ENCODE measurements at places on chromosomes 11 and 22.

DNA sequence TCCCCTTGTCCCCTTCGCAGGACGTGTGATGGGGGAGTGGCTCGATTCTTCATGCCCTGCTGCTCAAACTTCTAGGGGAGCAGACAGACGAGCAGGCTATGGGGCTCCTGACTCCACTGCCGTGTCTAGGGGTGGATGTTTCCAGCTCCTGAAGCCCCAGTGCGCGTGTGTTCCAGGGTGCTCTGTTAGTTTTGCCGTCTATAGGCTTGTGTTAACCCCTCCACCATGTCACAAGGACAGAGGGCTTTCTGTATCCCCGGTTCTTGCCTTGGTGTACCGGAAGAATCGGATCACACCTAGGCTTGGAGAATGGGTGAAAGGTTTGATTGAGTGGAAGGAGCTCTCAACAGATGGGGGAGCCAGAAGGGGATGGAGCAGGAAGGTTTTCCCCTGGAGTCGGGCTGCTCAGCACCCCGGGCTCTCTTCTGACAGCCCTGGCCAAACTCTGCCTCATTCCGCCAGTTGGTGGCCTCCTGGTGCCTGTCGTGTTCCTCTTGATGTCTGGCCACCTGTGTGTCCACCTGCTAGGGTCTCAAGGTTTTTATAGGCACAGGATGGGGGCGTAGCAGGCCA is 810.7 kb downstream of the BRD1 start:
- no peak for DNase-seq

GRCh38 chr11:48169717-48170116 is 46.9 kb upstream of the OR4B1 start:
- DNase-seq, result no peak

DNA sequence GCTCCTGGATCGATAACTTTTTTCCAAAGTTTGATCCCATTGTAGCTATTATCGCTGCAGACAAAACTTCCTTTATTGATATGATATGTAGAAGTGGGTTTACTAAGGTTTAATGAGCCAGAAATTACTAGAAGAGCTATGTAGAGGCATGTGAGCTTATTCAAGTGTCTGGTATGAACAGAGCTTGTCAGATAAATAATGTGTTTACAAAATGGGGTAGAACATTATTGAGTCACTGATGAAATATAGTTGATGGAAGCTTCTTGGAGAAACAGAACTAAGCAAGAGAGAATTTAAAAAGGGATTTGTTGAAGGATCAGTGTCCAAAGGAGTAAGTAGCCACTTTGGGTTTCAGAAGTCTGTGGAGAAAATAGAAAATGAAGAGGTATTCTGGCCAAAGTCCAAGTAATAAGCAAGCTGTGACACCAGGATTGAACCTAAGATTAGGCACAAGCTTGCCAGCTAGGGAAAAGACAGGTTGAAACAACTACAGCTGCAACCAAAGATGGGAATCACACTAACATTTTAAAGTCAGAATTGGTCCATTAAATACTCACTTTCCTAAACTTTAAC is 104.3 kb downstream of the MAML2 start:
- no peak for DNase-seq

GRCh38 chr11:112533682-112534081 is 273.0 kb upstream of the PLET1 start:
- no peak for DNase-seq

GRCh38 chr22:19669570-19669969 is 44.7 kb upstream of the SEPTIN5 start:
- DNase-seq, result no peak

- no peak for DNase-seq
Measured at GRCh38 chr22:42901790-42902508, 44.9 kb upstream of the ARFGAP3 start.

DNA sequence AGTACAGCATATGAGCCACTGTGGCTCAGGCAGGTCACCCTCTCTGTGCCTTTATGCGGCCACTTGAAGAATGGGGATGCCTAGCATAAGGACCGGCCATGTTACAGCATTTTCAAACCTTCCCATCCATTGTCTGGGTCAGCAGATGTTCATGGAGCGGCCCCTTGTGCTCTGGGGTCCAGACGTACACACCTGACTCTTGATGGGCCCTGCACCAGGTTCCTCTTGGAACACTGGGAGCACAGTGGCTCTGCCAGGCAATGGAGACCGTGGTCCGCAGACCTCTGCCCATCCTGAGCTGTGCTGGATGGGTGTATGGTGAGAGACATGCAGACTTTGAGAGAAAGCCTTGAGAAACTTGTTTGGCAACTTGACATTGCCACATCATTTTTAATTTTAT is 9.8 kb downstream of the PRDM11 start:
- DNase-seq, result no peak

DNA sequence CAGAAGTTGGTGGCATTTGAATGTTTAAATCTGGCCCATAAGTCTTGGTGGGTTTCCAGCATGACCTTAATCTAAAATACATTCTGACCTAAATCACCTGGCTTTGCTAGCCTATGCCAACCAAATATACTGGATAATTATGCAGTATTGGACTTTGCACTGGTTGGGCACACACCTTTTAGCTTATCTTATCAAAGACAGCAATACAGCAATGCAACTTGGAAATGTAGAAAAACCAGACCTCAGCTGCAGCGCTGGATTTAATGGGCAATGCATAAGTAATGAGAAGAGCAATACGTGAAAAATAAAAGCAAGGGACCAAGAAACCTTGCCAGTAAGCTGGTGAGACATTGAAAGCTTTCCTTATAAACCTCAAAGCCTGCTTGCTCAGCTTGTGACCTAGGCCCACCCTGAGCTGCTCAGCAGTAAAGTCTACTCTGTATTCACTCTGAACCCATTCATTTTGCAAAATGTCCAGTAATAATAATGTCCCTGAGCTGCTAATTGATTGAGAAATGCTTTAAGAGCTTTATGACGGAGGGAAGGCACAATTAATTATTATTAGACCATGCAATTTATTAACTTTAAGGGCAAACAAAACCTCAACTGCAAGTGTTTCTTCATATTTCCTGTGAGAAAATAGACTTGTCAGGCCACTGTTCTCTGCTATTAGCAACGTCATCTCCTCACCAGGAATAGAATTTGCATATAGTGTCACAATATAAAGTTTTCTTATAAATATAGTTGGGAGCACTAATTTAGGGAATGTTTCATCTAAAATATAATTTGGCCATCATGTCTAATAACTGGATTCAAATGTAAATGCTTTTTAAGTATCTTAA is 49.4 kb upstream of the CEP295 start:
- DNase-seq, result no peak

DNA sequence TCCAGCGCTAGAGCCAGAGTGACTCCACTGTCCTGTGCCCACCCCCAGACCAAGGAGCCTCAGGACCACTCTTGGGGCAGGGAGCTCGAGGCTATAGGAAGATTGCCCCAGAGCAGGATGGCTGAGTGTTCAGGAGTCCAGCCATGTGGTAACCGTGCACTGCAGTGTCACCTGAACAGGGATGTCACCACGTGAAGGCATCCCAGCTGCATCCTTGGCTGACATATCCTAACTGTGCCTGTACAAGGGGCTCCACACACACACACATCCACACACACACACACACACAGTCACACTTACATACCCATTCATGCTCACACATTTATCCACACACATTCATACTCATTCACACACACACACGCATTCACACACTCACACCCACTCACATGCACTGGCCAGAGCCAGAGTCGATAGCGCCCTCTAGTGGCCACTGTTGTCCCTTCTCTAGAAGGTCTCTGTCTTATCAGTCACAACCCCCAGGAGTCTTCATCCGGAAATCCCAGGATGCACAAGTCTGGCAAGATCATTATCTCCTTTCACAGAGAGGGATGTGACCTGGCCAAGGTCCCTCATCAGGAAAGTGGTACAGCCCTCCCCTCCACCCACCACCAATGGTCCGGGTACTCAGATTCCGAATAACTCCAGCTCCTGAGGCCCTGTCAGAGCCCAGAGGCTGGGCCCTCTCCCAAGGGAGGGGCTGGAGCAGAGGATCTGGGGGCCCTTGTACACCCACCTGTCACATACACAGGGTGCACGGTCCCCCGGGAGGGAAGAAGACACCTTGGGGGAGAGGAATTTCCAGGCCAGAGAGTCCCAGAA is 55.1 kb downstream of the IGLL5 start:
- peak; percentile 51 for DNase-seq

GRCh38 chr11:132539590-132540368 is 992.5 kb downstream of the OPCML start:
- DNase-seq, result peak; percentile 4

DNA sequence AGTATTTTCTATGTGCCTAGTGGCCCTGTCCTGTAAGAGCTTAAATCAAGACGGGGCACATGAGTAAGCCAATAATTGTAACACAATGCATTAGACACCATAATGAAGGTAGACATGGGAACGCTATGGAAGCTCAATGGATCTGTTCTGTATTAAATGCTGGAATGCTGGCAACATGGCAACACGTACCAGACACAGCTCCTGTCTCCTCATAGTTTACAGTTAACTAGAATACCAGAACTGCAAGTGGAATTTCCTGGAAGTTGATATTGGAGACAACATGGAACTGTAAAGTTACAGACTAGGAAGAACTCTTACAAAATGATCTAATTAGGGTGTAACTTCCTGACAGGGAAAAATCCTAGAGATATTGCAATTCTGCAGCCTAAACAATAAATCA is 12.4 kb downstream of the P4HA3 start:
- no peak for DNase-seq

Measured in RKO (cell line).